ENCODE measurements at places on chromosomes 4 and X.

DNA sequence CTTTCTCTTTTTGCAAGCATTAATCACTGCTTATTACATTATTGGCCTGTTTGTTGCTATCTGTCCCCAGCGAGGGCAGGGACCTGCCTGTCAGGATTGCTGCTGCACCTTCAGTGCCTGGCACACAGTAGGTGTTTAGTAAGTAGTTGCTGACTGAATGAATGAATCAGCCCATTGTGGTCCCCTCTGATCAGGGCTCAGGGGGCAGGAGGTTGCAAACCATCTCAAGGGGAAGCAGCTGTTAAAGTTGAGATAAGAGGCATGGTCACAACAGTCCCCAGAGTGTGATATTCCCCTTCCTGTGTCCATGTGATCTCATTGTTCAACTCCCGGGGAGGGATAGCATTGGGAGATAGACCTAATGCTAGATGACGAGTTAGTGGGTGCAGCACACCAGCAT, 85.4 kb downstream of the WFS1 start:
- no peak for DNase-seq

- no peak for DNase-seq
Measured at GRCh38 chrX:9534686-9535085, 69.8 kb downstream of the TBL1X start.

- no peak for DNase-seq
Measured at GRCh38 chrX:12548341-12548740, 242.9 kb upstream of the PRPS2 start.

- DNase-seq = no peak
Measured at GRCh38 chr4:21885770-21886169, 62.8 kb downstream of the KCNIP4 start.

DNA sequence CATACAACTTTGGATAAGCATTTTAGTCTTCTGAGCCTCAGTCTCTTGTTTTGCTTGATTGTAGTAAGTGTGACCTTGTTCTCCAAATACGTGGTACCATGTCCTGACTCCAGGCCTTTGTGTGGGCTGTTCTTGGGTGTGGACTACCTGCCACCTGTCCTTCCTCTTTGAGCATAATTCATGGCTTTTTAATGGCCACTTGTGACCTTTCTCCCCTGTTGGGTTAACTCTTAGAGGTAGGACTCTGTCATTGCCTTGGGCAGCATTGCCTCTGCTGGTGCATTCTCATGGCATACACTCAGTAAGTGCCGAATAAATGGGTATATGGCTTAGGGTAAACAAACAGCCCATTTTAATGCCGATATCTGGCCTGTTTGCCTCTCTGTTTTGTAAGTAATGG, 3.0 kb downstream of the NSD2 start:
- DNase-seq = no peak

- no peak for DNase-seq
Measured at GRCh38 chrX:46837558-46838485, 979 bp downstream of the RP2 start.

- DNase-seq = no peak
Measured at GRCh38 chr4:80183250-80184052, 13.9 kb upstream of the PRDM8 start.

DNA sequence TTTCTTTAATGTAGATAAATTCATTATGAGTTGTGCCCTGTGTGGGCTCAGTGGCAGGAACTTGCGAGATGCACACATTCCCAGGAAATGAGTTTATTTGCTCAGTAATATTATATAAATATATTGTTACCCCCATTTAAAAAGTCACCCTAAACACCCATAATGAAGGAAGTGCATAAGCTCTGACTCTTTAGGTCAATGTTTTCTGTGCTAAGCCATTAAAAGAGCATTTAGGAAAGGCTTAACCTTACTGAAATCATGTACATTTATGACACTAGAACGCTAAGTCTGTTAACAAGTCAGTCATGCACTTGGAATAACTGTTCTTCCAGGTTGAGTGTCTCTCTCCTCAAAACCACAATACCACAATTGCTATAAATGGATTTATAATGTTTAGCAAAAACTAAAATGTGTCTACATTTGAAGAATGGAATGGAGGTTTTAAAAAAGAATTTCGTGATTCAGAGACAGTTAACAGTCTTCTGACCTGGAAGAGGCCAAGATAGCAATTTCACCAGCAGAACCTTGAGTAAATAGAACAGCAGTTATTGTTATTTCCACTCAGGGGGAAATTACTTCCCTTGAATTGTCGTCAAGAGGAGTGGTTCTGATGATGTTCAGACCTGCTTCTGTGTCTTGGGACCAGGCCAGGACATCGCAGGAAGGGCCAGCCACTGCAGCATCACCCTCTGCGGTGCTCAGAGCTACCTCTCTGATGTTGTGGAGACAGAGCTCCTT, 91.1 kb upstream of the VEGFC start:
- DNase-seq = no peak

DNA sequence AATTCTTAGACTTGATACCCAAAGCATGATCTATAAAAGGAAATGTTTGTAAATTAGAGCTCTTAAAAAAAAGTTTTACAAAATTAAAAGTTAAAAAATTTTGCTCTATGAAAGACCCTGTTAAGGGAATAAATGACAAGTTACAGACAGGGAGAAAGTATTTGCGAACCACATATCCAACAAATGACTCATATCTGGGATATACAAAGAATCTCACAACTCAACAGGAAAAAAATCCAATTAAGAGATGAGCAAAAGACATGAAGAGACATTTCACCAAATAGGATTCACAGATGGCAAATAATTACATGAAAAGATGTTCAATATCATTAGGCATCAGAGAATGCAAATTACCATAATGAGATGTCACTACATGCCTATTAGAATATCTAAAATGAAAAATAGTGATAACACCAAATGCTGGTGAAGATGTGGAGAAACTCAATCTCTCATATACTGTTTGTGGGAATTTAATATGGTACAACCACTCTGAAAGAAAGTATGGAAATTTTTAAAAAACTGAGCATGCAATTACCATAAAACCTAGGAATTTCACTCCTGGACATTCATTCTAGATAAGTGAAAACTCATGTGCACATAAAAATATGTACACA, 100.8 kb upstream of the EOLA2 start:
- no peak for DNase-seq

DNA sequence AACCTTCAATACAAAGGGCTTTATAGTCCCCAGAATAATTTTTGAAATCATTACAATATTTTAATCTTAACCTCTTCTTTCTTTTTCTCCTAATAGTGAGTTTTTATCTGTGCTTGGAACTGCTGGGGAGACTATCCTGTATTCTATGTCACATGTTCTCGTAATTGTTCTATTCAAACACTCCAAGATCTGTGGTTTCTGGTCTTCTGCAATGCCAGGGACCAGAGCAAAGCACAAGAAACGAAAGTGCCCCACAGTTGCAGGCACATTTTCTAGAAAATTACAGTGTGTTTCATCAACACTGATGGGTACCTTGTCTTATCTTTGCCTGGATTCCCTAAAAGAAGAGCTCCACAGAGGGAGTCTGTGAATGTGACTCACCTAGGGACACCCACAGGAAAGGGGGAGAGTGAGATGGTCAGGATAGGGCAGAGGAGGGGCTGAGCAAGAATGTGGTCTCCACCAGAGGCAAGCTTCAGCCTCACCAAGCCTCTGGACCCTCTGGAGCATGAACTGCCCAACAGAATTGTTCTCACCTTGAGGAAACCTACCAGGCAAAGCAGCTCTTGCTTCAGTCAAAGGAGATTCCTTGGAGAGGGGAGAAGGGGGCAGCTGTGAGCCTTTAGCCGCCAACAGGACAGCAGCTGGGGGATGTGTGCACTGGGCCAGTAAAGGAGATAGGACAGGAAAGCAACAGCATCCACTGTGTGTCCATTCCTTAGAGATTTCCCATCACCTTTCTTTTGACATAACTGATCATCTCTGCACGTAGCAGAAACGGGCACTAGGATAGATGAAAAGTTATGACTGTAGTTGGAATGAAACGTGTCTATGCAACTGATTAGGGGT, 25.9 kb downstream of the UNC5C start:
- DNase-seq = no peak

DNA sequence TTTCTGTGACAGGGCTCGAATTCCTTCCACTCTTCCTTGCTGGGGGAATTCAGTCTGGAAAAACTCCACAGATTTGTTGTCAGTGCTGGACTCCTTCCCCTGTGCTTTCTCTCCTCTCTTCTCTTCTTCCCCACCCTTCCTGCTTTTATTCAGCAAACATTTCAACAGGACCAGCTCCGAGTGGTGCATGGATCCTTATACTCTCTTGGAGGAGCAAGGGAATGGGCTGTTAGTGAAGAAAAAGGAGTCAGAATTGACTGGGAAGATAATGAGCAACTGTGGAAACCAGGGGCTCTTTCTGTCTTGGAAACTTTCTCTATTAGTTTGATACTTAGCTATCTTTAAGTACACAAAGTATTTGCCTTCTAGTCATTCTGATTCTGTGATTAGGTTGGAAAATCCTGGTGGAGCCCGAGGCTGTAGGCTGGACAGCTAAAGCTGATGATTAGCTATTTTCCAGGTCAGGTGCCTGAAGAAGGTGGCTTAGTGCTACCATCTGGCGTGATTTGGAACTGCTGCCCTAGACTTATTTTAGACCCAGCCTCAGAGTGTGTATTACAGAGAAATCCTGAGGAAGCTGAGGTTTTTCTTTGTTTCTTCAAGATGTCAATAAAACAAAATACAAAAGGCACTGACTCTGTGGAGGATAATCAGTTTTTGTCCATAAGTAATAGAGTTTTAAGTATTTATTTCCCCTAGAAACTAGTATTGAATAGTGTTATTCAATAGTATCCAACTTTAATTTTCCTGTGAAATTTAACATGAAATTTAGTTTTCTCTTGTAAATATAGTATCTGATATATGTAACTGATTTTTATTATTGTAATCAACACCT, 38.4 kb downstream of the NAP1L5 start:
- no peak for DNase-seq

DNA sequence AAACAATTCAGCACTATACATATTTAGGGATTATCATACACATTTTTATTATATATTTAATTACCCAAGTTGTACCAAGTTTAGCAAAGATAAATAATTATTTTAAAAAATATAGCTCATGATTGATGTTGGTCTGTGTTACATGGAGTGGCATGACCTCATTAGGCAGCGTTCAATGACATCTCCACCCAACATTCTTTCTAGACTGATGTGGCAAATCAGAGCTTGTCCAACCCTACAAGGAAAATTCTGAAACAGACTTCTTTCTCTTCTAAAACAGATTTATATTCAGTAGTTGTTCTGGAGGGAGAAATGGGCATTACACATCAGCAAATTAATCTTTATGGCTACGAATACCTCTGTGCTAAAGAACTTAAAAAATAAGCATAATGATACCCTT, 189.7 kb downstream of the PDGFC start:
- DNase-seq = no peak

GRCh38 chrX:107507093-107507743, 57.8 kb downstream of the FRMPD3 start:
- DNase-seq = no peak

DNA sequence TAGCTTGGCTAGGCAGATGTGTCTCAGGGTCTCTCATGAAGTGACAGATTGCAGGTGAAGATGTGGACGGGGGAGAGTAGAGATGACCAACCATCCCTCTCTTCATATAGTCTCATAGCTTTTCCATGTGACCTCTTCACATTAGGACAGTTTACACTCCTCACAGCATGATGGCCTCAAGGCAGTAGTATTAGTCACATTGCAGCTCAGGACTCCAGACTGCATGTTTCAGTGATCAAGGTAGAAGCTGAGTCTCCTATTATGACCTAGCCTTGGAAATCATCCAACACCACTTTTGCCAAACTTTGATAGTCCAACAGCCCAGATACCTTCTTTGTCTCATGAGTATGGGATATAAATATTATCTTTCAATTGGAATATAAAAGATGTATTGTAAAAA, 147.7 kb downstream of the GASK1B start:
- no peak for DNase-seq

DNA sequence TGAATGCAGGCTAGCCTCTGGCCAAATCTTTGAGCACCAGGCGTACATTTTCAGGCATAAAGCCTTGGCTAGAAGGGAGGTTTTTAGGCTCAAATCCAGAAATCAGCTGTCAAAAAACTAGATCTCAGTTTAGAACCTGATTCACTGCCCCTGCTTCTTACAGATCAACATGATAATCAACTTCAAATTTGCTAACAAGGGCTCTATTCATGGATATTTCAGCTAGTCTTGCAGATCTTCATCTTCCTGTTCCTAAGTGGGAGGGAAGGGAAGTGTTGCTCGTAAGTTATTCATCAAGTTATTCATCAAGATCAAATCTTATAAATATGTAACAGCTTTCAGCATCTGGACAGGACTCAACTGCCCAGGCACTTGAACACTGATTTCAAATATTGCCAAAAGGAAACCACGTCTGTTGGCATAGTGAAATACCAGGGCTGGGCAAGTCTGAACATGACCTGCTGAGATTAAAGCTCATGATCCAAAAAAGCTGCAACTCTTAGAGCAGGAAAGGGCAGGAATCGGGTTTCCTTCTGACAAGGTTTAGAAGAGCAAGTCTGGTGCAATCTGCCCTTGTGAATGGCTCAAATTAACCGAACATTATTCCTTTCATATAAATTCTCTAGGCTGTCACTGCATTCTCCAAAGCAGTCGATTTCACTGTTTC, 200.3 kb downstream of the PDGFC start:
- peak; percentile 7 for DNase-seq

GRCh38 chr4:55038176-55038890, 87.1 kb downstream of the KDR start:
- DNase-seq = no peak

DNA sequence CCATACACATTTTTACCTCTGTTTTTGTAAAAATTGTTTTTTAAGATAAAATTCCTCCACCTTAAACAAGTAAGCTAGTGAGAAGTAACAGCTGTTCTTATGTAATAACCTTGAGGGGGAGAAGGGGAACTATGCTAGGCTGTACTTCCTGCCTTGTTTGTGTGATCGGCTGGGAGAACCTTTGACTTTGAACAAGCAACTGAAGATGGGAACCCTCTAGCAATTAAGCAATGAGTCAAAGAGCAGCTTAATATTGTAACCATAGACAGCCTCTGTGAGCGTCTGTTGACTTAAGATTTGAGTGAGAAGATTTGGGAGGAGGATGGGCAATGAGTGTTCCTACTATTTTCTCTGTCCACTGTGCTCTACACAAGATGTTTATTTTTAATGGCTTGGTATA, 135.1 kb downstream of the SCLT1 start:
- no peak for DNase-seq

- no peak for DNase-seq
Measured at GRCh38 chr4:2347190-2347589, 71.3 kb downstream of the ZFYVE28 start.

- no peak for DNase-seq
Measured at GRCh38 chr4:47590325-47590724, 105.2 kb downstream of the ATP10D start.

DNA sequence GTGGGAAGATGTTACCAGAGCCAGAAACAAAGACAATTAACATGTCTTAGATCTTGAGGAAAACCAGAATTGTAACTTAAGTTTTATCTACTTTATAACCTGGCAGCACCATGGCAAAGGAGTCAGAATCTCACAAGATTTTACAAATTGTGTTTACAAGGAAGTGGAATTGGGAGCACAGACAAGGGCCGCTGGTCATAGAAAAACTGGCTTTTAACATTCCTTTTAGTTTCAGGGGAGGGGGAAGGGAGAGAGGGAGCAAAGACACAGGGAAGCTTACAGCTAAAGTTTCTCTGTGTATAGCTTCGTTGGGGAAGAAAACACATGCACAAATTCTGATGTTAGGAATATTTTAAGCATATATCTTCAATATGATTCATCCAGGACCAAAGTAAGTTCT, 10.3 kb upstream of the UGT2B11 start:
- no peak for DNase-seq

- DNase-seq = no peak
Measured at GRCh38 chrX:37491686-37492085, 79.8 kb upstream of the LANCL3 start.
